Fibroblast of villous mesenchyme (primary cell): ENCODE measurements at places on chromosomes 12 and 14. TPM values are rescaled to one million over a fixed set of nuclear protein-coding genes. Genes with fewer than 3 reads are reported as not detected.

FOXG1 gene
- under 0.01 TPM in 1 of 2 replicates, not detected in the other for total RNA-seq

OTX2 gene
- total RNA-seq: not detected in 2 replicates

INF2 gene
- 47.0 and 68.7 TPM in 2 replicates for total RNA-seq

NPFF gene
- total RNA-seq: not detected in 2 replicates

IL22 gene
- not detected in 2 replicates for total RNA-seq
